ENCODE measurements at places on chromosomes 3 and 15.

GRCh38 chr15:71189718-71190117 is 74.4 kb downstream of the THSD4 start:
- DNase-seq: no peak

GRCh38 chr15:82303956-82304777 is 41.5 kb downstream of the SAXO2 start:
- no peak for DNase-seq

DNA sequence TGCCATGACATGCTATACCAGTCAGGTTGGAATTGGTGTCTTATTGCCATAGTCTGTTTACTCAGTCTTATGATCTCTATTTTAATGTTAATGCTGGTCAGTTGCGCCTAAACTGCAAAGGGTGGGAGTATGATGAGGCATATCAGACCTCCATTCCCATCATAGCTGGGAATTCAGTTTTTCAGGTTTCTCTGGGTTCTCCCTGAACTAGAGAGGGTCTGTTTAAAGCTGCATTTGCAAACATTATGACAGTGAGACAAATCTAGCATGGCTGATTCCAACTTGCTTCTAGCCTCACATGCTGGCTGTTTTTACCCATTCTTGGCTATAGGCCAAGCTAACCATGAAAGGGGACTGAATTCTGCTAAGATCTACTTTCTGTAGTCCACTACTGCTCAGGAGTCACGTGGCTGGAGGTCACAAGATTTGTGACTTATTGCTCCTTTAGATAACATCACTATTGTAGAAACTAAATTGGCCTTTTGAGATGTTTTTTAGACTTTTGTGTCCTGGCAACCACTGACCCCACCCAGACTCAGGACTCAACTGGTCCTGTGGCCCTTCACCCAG is 96.5 kb downstream of the TGFBR2 start:
- DNase-seq: no peak

DNA sequence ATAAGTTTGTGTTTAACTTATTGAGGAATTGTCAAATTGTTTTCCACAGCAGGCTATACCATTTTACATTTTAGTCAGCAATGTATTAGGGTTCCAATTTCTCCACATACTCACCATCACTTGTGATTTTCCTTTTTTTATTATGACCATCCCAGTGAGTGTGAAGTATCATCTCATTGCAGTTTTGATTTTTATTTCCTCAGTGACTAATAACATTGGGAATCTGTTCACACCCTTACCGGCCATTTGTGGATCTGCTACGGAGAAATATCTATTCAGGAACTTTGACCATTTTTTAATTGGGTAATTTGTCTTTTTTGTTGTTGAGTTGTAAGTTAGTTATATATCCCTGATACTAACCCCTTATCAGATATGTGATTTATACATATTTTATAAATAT is 54.8 kb upstream of the LMCD1 start:
- DNase-seq: no peak

- DNase-seq: no peak
Observed at GRCh38 chr3:40477666-40478065, 744 bp downstream of the ZNF619 start.

- DNase-seq: no peak
Observed at GRCh38 chr15:90558171-90558573, 28.4 kb downstream of the CRTC3 start.

- no peak for DNase-seq
Observed at GRCh38 chr15:29107291-29107890, 162.2 kb downstream of the NSMCE3 start.

GRCh38 chr15:64333986-64334929 is 21.7 kb downstream of the CSNK1G1 start:
- DNase-seq: no peak

- no peak for DNase-seq
Observed at GRCh38 chr3:52218937-52219650, 6.4 kb downstream of the TLR9 start.

- DNase-seq: no peak
Observed at GRCh38 chr3:52052831-52053306, 3.5 kb downstream of the DUSP7 start.

DNA sequence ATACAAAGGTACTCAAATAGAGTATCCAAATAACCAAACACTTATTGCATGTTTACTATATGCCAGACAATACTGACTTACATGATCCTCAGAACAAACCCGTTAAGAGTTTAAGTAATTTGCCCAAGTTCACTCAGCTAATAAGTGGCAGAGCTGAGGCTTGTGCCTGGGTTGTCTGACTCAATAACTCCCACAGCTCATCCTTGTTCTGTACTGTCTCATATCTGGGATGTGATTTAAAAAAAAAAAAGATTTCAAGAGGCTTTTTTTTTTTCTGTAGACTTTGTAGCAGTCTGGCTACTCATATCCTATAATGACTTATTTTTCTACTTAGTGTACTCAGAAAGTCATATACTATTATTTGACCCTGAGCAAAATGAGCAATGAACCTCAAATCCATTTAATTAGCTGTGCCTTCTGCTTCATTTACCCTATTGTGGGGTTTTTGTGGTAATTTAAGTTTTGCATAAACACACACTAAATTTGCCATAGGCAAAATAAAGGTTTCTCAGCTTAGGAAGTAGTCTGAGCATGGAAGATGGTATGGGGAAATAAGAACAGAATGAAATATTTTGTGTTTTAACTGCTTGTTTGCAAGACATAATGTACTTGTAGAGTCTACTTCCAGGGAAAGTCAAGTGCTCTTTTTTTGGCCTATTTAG is 3.1 kb downstream of the NSUN3 start:
- DNase-seq: no peak

- no peak for DNase-seq
Observed at GRCh38 chr15:100154338-100154737, 187.4 kb downstream of the ADAMTS17 start.

- no peak for DNase-seq
Observed at GRCh38 chr3:14869917-14870782, 51.4 kb downstream of the FGD5 start.

DNA sequence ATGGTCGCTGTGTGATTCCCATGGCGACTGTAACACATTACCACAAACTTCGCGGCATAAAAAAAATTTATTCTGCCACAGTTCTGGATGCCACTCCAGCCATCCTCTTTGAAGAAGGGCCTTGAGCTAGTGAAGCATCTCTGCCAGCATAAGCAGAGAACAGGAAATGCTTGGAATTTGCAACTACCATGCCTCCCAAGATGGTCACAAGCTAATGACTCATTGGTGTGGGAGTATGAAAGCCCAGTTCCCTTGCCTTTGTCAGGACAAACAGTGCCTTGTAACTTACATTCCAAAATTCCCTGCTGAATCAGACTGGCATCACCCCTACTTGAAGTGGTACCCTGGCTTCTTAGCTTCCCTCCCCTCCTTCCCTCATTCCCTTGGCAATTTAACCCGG is 129.7 kb downstream of the PROS1 start:
- DNase-seq: no peak

DNA sequence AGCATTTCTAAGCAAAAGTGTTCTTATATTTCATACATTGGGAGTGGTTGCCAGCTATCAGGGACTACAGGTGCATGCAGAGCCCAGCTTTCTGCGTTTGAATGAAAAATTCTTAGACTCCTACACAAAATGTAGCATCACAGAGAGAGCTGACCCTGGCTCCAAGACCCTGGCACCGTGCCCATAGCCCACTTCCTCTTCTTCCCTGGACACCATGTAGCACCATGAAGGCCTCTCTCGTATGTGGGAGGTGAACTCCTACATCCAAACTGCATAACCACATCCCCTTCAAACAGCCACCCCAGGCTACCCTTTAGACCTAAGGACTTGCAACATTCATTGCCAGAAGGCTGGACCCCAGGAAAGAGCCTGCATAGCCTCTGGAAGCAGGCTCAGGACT is 35.8 kb upstream of the ATOSA start:
- no peak for DNase-seq

DNA sequence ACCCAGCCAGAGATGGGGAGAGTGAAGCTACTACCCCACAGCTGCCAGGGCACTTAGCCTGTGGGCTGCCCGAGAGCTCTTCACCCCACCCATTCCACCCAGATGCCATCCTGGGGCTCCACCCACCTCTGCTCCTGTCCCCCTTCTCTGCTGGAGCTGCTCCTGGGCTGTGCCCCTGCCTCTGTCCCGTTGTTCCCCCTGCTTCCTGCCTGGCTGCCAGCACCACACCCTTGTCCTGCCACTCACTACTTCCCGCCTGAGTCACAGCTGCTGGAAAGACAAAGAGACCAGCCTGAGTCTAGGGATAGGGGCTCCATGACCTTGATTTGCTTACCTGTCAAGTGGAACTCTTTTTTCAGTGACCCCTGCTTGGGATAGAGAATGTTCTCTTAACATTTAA is 12.4 kb downstream of the GNAI2 start:
- DNase-seq: no peak

DNA sequence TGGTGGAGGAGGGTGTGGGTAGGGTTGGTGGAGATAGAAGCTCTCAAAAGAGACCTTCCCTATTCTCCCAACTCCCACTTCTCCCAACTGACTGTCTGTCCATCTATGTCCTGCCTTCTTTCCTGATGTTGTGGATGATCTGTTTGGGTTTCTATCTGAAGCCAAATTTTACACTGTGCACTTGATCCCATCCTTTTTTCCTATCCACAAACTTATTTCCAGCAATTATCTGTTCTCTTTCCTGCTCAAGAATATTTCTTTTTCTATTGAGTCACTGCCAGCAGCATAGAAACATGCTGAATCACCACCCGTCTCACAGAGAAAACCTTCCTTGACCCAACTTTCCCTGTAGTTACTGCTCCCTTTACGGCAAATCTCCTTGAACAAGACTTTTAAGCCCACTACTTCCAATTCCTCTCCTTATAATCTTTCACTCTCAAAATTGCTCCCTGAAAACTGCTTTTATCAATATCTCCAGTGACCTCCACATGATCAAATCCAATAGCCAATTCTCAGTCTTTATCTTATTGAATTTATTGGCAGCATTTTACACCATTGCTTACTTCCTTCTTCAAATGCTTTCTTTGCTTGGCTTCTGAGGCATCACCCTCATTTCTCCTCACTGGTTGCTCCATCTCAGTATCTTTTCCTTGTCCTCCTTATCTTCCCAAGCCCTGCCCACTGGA is 141.2 kb upstream of the SLC7A14 start:
- no peak for DNase-seq

- DNase-seq: no peak
Observed at GRCh38 chr3:124761935-124762660, 31.8 kb downstream of the UMPS start.

- no peak for DNase-seq
Observed at GRCh38 chr15:29045717-29046116, 159.9 kb downstream of the APBA2 start.

- DNase-seq: no peak
Observed at GRCh38 chr3:87982421-87982820, 76.4 kb downstream of the CGGBP1 start.

DNA sequence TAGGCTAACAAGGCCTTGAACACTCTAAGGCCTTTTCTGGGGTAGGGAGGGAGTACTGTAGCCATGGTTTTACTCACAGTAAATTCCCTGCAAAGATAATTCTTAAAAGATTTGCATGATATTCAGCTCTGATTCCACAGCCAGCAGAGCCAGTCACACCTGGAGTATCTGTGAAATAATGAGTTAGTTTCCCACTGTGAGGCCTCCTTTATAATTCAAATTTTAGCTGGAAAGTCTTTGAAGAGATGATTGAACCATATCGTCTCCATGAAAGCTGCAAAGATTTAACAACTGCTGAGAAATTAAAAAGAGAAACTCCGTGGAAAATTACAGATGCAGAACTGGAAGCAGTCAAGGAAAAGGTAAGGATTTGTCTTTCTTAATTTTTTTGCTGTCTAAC is 32.3 kb upstream of the DUT start:
- no peak for DNase-seq

- DNase-seq: no peak
Observed at GRCh38 chr3:25610167-25610566, 54.5 kb downstream of the TOP2B start.

DNA sequence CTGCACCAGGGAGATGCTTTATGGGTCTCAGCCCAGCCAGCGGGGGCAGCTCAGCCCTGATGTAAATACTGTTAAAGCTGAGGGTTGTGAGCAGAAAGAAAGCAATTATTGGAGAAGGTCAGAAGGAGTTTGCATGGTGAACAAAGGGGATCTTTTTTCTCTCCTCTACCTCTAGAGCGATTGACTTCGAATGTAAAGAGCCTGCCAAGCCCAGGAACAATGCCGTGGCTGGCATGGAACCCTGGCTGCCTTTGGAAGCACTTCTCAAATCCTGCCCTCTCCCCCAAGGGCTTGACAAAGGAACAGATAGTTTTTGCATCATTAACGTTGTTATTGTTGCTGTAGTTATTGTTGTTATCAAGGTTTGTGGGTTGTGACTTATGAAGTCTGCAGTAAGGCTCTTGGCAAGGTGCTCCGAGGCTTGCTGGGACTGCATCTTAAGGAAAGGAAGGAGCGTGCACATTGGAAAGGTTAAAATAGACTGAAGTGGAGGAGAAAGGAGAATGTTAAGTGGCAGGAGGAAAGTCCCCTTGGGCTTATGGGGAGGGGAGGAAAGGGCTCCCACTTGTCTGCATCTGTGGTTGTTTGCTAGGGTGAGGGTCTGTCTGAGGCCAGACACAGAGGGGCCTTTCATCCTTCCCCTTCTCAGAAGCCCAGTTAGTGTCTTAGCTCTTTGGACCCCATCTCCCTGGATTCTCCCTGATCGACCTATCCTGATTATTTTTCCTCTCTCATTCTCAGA is 16.7 kb downstream of the PDIA5 start:
- no peak for DNase-seq

DNA sequence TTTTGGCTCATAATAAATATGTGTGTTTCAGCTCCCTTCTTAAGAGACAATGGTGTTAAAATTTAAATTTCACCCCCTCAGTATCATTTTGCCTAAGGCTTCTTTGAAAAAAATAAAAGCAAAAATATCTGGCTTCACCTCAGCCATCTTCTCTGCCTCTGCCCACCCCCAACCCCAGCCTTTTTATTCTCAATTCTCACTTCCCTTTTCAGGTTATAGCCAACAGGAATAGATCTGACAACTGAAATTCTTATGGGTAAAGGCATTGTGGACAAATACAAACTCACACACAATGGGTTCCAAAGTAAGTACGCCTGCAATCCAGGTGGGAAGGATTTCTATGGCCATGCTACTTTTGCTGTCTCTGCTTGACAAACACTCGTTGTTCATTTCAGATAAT is 399.0 kb upstream of the ARRDC4 start:
- no peak for DNase-seq

All from cerebellar nuclear complex (tissue), 1 donor.